ENCODE measurements at places on chromosomes 3 and 15.

DNA sequence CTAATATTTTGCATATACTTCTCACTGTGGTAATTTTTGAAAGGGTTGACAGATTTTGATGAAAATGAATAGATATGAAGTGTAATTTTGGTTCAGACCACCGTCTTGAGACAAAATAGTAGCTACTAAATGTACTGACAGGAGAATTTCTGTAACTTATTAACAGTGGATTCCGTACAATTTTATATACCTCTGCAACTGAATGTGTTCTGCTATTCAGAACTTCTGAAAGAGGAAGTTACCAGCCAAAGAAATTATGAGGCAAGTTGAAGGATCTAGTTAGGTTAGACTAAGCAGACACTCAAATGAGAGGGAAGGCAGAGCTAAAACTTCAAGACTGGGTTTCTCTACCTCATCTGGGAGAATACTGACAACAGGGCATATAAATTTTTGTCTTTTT lies 29.4 kb downstream of the GAP43 start:
- DNase-seq, result no peak

DNA sequence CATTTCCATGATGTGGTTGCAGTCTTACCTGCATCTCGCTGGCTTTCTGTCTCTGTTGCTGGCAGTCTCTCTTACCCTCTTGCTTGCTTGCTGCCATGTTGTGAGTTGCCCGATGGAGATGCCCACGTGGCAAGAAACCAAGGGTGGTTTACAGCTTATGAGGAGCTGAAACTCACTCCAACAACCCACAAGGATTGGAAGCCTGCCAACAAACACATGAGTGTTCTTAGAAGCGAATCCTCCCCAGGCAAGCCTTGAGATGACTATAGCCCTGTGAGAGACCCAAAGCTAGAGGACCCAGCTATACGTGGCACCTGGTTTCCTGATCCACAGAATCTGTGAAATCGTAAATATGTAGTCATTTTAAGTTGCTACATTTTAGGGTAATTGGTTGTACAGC lies 490.9 kb upstream of the ADAMTS9 start:
- DNase-seq, result peak; percentile 78

DNA sequence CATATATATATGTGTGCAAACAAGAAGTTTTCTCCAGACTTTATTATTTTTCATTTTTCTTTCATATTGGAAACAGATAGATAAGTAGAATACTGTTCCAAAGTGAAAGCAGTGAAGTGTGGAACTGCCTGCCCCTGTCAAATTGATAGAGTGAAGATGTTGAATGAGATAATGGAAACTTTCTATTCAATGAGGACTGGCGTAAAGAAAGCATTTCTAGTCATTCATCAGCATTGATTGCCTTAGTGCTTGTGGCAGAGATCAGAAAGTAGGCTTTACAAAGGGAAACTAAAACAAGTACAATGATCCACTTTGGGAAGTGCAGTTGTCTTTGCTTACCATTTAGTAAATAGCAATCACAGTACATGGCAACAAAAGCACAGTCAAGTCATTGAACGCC lies 300.0 kb downstream of the CADM2 start:
- no peak for DNase-seq

- no peak for DNase-seq
Observed at GRCh38 chr3:44416031-44417030, 61.1 kb downstream of the ZNF445 start.

DNA sequence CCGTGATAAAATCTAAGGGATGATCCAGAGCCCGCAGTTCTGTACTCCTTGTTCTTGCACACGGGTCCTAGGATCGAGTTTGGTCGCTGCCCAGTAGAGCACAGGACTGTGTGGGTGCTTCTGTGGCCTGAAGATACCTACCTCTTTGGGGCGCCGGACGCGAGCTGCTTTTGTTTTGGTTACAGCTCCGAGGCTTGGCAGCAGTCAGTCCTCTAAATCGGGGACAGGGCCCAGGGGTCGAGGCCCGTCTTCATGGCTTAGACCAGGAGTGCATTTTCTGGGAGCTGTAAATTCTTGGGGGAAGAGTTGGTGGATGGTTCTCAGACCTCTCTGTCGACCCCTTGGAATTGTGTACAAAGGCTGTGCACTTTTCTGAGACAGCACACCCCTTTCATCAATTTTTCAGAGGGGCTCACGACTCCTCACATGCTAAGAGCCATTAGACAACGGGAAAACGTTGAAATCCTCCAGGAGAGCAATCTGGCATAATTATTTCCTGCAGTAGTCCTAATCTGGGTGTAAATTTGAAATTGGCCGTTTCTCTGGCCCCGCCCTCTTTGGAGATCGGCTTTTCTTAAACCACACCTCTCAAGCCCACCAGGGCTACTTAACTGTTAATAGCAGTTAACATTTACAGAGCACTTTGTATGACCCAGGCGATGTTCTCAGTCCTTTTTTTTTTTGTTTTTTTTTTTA lies 928 bp downstream of the CEP97 start:
- DNase-seq, result peak; percentile 49

Data from LHCN-M2 (cell line).